ENCODE measurements at places on chromosomes 7 and 10.

GRCh38 chr10:47261121-47261520, 38.9 kb upstream of the GDF10 start:
- no peak for DNase-seq

- DNase-seq = no peak
Observed at GRCh38 chr7:148084138-148084537, 506.4 kb upstream of the C7orf33 start.

GRCh38 chr10:123057968-123058367, 49.2 kb downstream of the ACADSB start:
- no peak for DNase-seq

DNA sequence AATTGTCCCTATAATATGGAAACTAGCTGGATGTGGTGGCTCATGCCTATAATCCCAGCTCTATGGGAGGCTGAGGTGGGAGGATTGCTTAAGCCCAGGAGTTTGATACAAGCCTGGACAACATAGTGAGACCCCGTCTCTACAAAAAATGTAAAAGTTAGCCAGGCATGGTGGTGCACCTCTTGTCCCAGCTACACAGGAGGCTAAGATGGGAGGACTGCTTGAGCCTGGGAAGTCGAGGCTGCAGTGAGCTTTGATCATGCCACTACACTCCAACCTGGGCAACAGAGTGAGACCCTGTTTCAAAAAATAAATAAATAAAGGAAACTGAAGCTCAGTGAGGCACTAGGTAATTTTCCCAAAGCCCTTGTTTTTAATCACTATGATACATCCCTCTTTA, 15.7 kb upstream of the ERLIN1 start:
- no peak for DNase-seq

DNA sequence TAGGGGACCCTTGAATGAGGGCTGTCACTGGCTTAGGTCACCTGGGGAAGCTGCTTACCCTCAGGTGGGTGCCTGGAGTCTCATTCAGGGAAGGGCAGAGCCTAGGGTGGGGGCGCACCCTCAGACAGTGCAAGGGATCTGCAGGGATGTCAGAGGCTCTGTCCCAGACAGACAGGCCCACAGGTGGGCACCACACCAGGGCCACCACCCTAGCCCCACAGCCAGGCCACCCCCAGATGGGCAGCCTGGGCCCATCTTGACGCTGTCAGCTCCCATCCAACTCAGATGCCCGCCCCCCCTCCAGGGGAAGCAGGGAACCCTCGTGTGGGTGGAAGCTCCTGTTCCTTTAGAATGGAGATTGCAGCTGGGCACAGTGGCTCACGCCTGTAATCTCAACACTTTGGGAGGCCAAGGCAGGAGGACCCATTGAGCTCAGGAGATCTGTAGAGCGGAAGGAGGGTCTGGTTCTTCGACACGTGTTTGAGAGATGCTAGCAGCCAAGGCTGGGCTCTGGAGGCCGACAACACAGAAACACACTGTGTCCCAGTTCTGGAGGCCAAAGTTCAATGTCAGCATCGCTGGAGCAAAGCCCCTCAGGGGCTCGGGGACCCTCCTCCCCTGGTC, 58.5 kb upstream of the DNAJB6 start:
- no peak for DNase-seq

DNA sequence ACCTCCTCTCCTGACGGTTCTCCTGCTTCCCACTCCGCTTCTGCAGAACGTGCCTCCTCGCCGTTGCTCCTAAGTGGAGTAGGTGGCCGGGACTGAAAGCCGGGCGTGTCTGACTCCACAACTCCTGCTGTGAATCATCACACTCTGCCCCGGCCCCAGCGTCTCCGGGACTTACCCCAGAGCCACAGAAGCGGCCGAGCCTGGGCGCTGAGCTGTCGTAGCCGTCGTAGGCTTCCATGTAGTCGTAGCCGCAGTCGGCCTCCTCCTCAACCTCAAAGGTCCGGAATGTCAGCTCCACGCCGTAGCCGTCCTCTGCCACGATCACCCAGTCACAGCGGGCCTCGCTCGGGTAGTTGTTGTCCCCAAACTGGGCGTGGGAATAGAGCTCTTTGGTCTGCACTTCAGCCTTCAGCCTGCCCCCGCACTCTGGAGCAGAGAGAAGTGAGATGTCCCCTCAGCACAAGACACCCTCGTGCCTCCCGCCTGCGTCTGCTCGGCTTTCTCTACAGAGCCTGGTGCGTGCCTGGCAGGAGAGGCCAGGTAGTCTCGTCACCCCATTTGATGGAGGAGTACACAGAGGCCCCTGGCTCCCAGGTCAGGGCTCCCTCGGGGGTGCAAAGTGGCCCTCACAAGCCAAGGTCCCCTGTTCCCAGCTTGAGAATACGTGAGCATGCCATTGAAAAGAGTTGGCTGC, 11.2 kb upstream of the OPALIN start:
- no peak for DNase-seq

GRCh38 chr10:120278069-120278468, 179.0 kb upstream of the PLPP4 start:
- DNase-seq = no peak

DNA sequence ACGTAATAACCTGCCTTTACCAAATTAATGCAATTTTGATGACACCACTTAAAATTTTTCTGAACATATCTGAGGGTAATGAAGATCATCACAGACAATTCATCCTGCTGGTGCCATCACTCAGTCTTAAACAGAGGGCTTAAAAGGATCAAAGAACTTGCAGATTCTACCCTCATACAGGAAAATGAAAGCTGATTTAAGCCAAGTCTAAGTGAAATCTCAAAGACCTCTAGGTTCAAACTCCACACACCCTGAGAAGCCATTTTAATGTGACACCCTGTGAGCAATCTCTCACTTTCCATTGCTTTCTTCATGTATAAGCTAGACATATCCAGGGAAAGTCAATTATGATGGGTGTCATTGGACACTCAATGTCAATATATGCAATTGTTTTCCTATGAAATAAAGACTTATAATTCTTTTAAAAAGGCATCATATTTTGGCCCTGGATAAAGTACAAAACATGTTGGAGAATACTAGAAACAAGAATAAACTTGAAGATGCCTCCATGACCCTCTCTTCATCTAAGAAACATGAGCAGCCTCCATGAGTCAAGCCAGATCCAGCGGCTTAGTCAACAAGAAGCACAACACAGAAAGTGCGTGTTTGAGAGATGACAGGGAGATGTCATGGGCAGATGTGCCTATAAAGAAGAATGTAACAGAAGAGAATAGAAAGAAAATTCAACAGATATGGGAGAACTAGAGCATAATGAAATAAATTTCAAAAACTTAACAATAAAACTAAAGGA, 291.9 kb downstream of the PARD3 start:
- DNase-seq = no peak

DNA sequence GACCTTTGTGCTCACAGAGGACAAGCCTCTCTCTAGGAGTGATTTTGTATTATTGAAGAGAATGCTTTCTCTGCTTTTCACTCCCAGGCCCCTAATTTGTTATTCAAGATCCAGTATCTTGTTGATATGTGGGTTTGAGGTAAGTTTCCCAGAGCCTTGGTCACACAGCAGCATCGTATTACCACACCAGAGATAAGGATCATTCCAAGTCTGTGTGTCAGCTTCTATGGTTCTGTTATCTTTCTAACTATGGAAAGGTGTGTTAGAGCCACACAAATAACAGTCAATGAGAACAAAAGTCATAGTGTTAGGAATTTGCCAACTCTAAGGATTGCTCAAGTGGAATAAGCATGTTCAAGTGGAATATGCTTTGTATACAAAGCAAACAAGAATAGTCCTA, 1208.3 kb downstream of the GATA3 start:
- no peak for DNase-seq

GRCh38 chr10:44035474-44036197, 349.3 kb downstream of the CXCL12 start:
- DNase-seq = no peak

GRCh38 chr10:49609006-49609282, 1.2 kb upstream of the SLC18A3 start:
- no peak for DNase-seq

- no peak for DNase-seq
Observed at GRCh38 chr10:67087135-67087425, 161.2 kb downstream of the LRRTM3 start.

DNA sequence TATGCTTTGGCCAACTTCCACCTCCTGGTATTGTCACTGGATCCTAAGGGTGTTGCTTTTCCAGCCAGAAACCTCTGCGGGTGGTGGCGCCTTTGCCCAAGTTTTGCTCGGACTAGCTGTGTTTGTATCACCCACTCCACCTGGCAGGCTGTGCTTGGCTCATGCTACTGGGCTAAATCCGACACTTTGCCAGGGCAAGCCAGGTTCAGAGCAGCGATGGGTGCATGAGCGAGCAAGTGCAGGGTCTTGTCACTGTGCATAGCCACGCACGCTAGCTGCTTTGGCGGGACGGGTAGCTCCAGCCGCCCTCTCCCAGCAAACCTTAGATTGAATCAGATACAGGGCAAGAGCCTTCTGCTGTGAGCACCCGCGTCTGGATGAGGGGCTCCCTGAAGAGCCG, 737.5 kb downstream of the PCDH15 start:
- no peak for DNase-seq

DNA sequence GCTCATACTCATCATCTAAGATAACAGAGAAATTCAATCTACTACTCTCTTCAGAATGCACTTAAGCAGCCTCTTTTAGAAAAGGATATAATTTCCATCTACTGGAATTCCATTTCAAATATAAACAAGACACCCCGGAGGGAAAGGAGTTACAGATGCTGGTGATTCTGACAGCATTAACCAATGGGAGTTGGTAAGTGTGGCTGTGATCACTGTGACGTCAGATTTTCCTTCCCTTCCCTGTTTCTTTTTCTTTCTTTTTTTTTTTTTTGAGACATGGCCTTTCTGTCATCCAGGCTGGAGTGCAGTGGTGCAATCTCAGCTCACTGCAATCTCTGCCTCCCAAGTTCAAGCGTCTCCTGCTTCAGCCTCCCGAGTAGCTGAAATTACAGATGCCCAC, 106.6 kb downstream of the ACTR3B start:
- DNase-seq = no peak

DNA sequence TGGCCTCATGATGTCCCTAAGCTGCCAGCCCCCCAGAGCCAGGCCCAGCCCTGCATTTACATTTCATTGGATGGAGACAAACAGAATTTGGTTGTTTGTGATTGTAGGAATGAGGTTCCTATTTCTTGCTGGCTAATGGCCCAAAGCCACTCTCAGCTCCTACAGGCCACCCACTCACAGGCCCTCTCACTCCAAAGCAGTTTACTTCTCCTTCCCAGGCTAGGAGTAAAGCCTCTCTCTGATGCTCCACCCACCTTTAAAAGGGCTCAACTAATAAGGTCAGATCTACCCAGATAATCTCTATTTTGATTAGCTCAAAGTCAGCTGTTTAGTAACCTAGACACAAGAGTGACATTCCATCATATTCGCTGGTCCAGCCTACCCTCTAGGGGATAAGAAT, 11.2 kb upstream of the CUZD1 start:
- DNase-seq = no peak

DNA sequence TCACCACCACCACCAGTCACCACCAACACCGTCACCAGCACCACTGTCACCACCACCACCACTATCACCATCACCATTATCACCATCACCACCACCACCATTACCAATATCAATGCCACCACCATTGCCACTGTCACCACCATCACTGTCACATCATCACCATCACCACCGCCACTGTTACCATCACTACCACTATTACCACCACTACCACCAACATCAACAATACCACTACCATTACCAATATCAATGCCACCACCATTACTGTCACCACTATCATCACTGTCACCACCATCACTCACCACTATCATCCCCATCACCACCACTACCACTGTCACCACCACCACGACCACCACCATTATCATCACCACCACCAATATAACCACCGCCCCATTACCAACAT, 14.0 kb upstream of the DENND2A start:
- DNase-seq = no peak

- DNase-seq = no peak
Observed at GRCh38 chr10:95350830-95351228, 60.0 kb upstream of the PDLIM1 start.

GRCh38 chr7:130941322-130942210, 207.6 kb upstream of the KLF14 start:
- DNase-seq = no peak

GRCh38 chr10:79468841-79469585, 23.6 kb upstream of the ZCCHC24 start:
- DNase-seq = no peak

DNA sequence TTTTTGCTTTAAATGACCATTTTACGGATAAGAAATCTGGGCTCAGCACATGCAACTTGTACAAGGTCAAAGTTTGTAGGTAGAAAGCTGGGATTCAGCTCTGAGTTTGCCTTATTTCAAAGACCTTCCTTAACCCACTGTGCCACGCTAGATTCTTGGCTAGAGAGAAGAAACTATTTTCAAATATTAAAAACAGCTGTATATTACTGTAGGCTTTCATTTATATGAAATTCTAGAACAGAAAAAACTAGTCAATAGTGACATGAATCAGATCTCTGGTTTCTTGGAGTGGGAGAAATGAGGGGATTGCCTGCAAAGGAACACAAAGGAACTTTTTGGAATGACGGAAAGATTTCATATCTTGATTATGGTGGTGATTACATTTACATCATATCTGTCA, 53.0 kb upstream of the C1GALT1 start:
- no peak for DNase-seq

GRCh38 chr10:48187713-48188485, 86.6 kb downstream of the FRMPD2 start:
- no peak for DNase-seq

DNA sequence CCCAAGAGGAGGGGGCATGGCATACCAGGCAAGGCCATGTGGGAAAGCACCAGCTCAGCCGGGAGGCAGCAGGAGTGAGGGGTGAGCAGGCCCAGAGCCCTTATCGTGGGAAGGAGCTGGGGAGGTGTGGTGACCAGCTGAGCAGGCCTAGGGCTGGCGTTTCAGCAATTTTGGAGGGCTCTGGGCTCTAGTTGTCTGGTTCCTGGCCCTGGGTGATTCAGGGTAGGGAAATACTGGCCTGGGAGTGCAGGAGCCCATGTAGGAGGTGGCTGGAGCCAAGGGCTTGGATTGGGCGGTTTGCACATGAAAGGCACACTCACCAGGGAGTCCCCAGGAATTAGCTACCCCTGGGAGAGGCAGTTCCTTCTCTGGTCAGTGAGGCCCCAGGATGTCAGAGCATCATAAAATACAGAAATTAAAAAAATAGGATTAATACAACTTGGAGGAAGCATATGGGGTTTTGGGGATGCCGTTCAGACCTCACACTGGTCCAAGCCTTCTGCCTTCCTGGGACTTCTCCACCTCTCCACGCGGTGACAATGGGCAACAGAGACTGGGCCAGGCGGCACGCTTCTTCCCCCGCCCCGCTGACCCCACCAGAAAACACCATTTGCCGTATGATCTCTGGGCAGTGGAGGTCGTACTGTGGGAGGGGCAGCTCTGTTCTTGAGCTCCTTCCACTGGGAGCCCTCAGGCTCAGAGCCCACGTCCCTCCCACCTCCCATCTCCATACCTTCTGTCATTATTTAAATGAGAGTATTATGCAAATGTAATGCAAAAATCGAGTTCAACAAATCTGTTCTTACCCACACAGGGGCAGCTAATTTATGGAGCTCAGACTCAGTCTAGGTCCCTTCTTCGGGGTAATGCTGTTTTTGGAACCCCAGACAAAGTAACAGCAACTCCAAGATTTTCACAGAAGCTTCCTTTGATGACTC, 133.0 kb upstream of the FAM20C start:
- no peak for DNase-seq

- no peak for DNase-seq
Observed at GRCh38 chr7:89265631-89266030, 470.1 kb upstream of the TEX47 start.

Data from activated CD4-positive, CD25-positive, alpha-beta regulatory T cell (primary cell).